ENCODE measurements at places on chromosomes 13 and 19.
A peak's percentile ranks its signal among the peaks of the same experiment; 100 is the strongest.

- no peak for DNase-seq
Observed at GRCh38 chr19:38736036-38736412, 8.2 kb downstream of the CAPN12 start.

GRCh38 chr19:39410017-39410830, 2.2 kb upstream of the PLEKHG2 start:
- peak; percentile 31 for DNase-seq

DNA sequence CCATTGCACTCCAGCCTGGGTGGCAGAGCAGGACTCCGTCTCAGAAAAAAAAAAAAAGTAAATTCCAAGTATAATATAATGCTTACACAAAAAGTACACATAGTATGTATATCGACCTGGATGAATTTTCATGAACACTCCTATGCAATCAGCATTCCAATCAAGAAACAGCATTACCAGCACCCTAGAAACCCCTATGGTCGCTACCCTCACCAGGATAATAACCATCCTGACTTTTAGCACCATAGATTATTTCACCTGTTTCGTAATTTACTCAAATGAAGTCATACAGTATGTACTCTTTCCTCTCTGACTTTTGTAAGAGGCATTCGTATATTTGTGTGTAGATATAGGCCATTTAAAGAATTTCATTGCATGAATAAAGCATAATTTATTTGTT, 47.6 kb downstream of the PCDH8 start:
- DNase-seq = no peak

GRCh38 chr19:1860042-1860775, 3.2 kb downstream of the KLF16 start:
- peak; percentile 81 for DNase-seq

GRCh38 chr19:17522988-17523872, 11.8 kb downstream of the PGLS start:
- DNase-seq = no peak

- DNase-seq = no peak
Observed at GRCh38 chr13:99066219-99066618, 88.4 kb upstream of the DOCK9 start.

DNA sequence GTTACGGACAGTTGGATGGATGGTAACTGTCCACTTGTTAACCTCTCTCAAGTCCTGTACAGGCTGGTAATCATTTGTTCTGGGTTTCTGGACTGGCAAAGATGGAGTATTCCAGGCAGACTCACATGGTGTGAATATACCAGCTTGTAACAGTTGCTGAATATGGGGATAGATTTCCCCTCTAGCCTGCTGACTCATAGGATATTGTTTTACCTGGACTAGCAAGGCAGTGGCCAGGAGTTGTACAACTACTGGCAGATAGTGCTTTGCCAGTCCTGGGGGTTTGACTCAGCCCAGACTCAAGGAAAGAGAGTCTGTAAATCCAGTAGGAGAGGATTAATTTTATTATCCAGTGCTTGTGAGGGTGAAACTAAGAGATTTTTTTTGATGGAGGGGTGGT, 74.0 kb downstream of the ZNF100 start:
- DNase-seq = no peak

- no peak for DNase-seq
Observed at GRCh38 chr13:26280822-26281221, 26.9 kb downstream of the CDK8 start.

- DNase-seq = no peak
Observed at GRCh38 chr19:35743640-35744429, 1.4 kb downstream of the U2AF1L4 start.

DNA sequence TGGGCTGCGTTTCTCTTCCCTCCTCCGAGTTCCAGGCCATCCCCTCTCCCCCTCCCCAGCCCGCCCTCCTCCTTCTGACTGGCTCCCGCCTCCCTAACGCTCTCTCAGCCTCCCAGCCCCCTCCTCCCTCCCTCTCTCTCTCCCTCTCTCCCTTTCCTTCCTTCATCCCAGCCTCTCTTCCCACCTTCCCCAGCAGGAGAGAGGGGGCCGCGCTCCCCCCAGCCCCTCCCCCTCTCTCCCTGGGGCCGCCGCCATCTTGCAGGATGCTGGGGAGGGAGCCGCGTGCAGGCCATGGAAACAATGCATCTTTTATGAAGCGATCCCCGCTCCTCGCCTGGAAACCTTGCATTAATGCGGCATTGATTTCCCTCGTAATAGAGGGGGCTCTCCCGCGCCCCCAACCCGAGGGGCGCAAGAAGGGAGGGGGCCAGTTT, 42.6 kb upstream of the ADGRL1 start:
- peak; percentile 58 for DNase-seq

GRCh38 chr13:100957741-100958140, 283.1 kb upstream of the TMTC4 start:
- DNase-seq = no peak

- no peak for DNase-seq
Observed at GRCh38 chr13:25447396-25447795, 75.6 kb downstream of the ATP8A2 start.

- no peak for DNase-seq
Observed at GRCh38 chr13:19567820-19568534, 6.6 kb upstream of the TPTE2 start.

DNA sequence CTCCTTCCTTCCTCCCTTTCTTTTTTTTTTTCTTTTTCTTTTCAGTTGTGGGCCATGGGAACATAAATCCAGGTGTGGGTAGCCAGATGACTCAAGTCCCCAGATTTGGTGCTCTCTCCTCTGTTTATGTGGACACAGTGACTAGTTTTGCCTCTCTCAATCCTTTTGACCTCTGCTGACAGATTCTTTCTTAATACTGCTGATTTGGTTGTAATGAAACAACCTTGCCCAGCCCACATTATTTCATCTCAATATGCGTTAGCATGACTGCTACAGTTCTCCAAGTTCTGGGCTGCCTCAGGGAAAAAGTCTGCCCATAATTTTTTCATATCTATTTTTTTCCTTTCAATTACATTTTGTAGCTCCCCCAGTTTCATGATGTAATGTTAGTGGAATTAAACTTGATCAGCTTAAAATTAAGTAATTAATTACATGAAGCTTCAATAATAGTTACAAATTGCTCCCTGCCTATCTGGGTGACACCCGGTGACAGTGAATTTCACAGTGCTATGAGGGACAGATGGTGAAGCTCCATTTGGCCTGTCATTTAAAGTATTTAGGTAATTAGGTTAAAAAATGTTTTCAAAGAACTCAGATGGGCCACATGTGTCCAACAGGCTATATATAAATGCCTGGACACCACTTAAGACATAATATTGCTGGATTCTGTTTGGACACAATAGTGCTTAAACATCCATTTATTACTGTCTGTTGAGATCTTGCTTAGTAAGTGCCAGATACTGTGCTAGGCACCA, 118.8 kb upstream of the FRY start:
- DNase-seq = no peak

- DNase-seq = no peak
Observed at GRCh38 chr13:34257966-34258365, 440.0 kb downstream of the RFC3 start.

GRCh38 chr19:39727070-39727800, 10.6 kb downstream of the CLC start:
- DNase-seq = no peak

GRCh38 chr19:29668746-29669609, 3.7 kb downstream of the PLEKHF1 start:
- no peak for DNase-seq

DNA sequence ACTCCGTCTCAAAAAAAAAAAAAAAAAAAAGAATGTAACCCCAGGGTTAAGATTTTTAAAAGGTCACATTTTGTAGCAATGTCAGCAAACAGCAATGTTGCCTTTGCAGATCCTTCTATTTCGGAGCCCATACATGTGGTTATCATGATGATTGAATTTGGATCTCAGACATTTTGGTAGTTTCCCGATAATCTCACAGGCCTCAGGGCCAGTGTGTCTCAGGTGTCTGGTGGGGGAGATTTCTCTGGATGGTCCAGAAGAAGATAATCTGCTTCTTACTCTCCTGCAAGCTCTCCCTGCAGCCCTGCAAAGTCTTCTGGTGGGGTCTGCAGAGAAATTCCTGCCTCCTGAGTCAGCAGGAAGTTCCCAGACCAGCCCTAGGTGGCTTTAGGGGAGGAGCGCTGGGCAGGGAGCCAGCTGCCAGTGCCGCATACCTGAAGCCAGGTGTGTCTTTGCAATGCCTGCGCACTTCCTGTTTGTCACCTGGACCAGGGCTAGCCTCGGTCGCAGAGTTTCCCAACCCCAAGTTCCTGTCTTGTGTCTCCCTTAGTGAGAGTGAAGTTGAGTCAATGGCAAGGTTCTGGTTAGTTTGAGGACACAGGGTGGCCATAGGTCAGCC, 1.4 kb downstream of the SH2D3A start:
- no peak for DNase-seq

DNA sequence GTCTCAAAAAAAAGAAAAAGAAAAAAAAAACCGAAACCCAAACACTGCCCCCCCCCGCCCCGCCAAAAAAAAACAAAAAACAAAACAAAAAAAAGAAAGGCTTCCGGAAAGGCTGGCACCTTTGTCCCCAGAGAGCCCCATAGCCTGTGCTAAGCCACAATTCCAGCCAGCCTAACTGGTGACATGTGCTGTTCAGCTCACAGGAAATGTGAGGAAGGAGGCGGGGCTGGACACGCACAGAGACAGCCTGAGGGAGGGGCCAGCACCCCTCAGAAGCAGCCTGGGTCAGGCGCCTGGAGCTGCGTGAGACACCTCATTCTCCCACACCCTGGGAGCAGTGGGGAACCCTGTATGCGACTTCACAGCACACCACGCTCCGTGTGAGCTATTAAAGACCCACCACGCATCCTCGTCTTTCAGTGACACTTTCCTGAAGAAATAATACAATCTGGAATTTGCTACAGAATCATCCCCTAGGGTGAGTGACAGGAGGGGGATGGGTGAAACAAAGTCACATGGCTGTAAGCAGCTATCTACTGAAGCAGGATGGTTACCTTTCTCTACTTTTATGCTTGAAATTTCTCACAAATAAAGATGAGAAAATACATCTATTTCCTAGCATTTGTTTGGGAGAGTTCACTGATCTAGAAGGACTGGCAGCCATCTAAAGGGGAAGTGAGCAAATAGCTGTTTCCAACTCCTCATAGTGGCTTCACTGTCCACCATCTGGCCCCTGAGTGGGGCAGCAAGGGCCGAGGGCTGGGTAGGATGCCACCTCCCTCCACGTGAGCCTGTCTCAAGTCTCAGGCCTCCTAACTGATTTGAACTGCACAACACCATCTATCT, 12.3 kb upstream of the SLC35E1 start:
- DNase-seq = peak; percentile 68

GRCh38 chr13:113358653-113359190, 5.2 kb downstream of the GRTP1 start:
- no peak for DNase-seq

- no peak for DNase-seq
Observed at GRCh38 chr19:48713041-48713863, 6.3 kb downstream of the MAMSTR start.

- no peak for DNase-seq
Observed at GRCh38 chr19:41937525-41938468, 9.5 kb upstream of the ERFL start.

DNA sequence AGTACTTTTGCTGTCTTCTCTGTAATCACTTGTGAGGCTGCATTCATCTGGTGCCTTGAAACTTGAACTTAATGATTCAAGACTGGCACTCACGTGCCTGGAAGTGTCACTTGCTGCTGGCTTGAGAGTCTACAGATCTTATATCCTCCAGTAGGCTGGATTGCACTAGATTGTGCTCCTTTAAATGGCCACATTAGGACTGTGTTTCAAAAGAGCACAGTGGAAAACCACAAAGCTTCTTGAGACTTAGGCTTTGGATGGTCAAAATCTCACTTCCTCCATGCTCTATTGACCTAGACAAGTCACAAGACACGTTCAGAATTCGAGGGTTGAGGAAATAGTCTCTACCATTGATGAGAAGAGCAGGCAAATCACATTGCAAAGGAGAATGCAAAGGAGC, 1278.8 kb upstream of the MIR17HG start:
- DNase-seq = no peak

GRCh38 chr13:26220575-26220974, 1.5 kb downstream of the RNF6 start:
- DNase-seq = no peak

GRCh38 chr13:40619479-40619814, 47.0 kb downstream of the FOXO1 start:
- no peak for DNase-seq

Measured in dorsolateral prefrontal cortex (tissue), 122 donors.